ENCODE measurements at places on chromosomes 11 and 22.

GRCh38 chr11:66012371-66012945 is 650 bp downstream of the CST6 start:
- DNase-seq, result no peak

- no peak for DNase-seq
Observed at GRCh38 chr11:128502726-128503125, 84.6 kb downstream of the ETS1 start.

DNA sequence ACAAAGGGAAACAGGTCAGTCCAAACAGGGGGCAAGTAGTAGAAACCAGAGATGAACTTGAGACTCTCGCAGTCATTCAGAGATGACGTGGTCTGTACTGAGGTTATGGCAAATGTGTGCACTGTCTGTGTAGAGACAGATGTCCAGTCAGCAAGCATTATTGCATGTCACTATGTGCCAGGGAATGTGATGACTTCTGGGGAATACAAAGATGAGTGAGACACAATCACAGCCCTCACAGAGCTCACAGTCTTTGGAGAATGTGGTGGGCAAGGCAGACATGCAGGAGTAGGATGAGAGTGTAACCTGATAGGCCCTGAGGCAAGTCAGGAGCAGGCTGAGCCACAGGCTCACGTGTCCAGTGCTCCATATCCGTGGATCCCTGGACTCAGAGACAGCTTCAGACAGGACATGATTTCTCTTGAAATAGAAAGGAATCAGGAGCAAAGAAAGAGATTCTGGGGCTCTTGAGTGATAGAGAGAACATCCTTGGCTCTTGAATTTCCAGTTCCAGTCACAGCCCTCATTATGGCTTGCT is 550.7 kb downstream of the ETS1 start:
- DNase-seq, result no peak

DNA sequence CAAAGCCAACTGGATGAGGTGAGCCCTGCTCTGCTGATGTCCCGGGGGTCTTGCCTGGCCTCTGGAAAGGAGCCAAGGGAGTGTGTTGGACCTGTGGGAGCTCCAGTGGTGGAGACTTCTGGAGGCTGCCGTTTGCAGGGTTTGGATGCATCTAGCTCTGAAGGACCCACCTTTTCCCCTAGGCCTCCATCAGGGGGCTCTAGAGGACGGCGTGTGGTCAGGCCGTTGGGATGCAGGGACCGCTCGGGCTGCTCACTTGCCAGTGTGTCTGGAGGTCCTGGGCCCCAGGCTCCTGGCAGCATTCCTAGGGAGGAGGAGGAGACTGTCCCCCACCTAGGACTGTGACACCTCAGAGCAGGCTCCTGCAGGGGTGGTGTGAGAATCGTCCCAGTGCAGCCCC is 58.3 kb downstream of the PRDM11 start:
- DNase-seq, result no peak

GRCh38 chr22:35870517-35871293 is 153.0 kb downstream of the APOL5 start:
- DNase-seq, result no peak

- no peak for DNase-seq
Observed at GRCh38 chr11:17273668-17274282, 2.8 kb upstream of the NUCB2 start.

- no peak for DNase-seq
Observed at GRCh38 chr22:26273011-26273675, 103.9 kb downstream of the SEZ6L start.

GRCh38 chr22:29706486-29706885 is 13.3 kb upstream of the CABP7 start:
- no peak for DNase-seq

GRCh38 chr11:70574725-70575347 is 176.5 kb downstream of the CTTN start:
- DNase-seq, result no peak

- DNase-seq, result no peak
Observed at GRCh38 chr11:118914178-118914918, 11.4 kb downstream of the BCL9L start.

- DNase-seq, result peak; percentile 9
Observed at GRCh38 chr22:37188901-37189466, 937 bp upstream of the C1QTNF6 start.

DNA sequence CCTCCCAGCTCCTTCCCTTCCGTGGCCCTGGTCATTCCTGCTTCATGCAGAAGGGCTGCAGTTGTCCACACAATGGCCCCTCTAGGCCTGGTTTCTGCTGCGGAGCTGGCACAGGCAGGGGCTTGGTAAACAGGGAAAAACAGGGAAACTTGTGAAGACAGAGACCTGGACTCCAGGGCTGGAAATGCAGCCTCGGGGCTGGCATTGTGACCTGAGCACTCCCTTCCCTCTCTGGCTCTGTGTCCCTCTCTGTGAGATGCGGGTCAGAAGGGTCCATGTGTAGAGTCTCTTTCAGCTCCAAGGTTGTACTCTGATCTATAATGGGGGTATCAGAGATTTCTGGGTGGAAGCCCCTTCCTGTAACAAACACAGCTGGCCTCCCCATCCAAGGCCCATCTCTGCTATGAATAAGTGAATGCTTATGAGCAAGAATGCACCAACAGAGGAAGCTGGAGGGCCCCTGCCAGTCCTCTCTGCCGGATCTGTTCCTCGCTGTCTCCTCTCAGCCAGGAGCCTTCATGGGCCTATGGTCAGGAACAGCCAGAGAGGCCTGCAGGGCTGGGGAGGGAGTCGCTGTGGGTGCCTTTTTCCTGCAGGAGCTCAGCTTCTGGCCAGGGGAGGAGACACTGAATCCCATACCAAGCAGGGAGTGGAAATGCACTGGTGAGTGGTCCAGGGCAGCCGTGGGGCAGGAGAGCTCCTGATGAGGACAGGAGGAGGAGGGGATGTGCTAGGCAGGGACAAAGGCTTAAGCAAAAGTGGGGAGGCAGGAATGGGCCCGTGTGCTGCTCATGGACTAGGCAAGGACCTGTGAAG is 6.7 kb upstream of the DERL3 start:
- DNase-seq, result no peak

- DNase-seq, result no peak
Observed at GRCh38 chr22:43060183-43060582, 29.0 kb downstream of the TTLL1 start.

- DNase-seq, result no peak
Observed at GRCh38 chr22:45952553-45952952, 24.4 kb downstream of the WNT7B start.

- peak; percentile 7 for DNase-seq
Observed at GRCh38 chr11:32838505-32839274, 9.0 kb downstream of the PRRG4 start.

GRCh38 chr11:102592634-102593581 is 32.2 kb downstream of the MMP20 start:
- DNase-seq, result no peak

- no peak for DNase-seq
Observed at GRCh38 chr22:39292561-39293074, 26.8 kb downstream of the RPL3 start.

DNA sequence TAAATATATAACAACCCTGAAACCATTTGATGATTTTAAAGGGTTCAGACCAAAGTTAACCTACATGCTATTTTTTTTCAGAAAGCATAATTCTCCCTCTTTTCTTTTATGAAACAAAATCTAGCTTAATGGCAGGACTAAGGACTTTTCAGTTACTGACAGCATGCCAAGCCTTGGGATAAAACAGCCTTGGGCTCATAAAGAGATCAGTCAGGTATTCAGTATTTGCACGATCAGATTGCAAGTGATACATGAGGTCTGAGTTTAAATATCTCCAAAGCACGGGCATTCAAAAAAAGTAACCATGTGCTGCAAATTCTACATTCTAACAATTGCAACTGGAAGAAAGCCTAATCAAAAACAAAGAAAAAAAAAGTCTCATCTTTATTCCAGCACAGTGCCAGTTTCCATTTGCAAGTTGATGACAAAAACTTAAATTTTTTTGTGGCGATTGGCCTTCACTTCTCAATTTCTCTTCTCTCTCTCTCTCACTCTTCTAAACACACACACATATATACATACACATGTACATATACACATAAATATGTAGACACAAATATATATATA is 60.1 kb downstream of the CTSC start:
- no peak for DNase-seq

- DNase-seq, result no peak
Observed at GRCh38 chr11:20973940-20974559, 304.7 kb downstream of the NELL1 start.

DNA sequence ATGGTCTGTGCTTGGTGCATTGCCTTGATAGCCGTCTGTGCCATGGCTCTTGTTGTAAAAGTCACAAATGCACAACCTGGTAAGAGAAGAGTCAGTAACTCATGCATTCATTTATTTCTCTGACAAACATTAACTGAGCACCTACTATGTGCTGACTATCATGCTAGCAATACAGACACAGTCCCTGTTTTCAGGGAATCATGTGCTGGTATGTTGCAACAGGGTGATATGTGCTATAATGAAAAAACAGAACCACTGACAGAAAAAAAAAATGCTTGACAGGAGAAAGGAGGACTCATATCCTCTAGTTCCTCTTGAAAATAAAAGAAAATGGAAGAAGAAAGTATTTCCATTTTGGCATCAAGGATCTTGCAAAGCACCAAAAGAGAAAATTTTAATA is 34.5 kb upstream of the RAPSN start:
- no peak for DNase-seq

DNA sequence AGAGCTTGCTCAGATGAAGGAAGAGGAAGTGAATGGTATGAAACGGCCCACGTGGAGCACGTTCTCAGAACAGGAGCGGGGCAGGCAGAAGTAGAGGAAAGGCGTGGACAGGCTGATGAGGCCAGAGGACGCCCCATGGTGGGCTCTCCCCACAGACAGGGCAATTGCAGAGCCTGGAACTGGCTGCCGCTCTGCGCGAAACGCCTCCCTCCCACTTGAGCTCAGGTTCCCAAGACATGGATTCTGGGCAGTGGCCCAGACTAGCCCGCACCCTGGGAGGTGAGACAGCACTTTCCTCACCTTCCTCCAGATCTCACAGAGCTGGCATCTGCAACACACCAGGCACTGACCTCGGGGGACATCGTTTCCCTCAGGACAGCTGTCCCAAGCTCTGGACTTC is 117.6 kb downstream of the PHF21B start:
- DNase-seq, result no peak
